Left renal pelvis (tissue), 4 donors: ENCODE measurements at places on chromosomes 13 and 19.

- DNase-seq: no peak
Measured at GRCh38 chr13:44971656-44972595, 17.3 kb downstream of the NUFIP1 start.

DNA sequence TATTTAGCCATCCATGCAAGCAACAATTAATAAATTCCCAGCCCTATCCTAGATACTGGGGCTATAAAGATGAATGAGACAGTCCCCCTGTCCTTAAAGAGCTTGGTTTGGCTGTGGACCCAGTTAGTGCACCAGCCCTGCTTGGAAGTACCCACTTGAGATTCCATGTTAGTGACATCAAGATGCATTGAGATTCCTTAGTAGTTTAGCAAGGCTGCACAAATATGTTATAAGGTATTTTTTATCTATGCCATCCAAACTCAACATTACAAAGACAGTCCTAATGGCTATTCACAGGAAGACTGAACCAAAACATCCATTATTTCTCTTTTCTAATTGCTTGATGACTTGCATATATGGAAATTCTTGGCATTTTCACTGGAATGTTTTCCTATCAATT lies 48.8 kb upstream of the RAP2A start:
- no peak for DNase-seq

- no peak for DNase-seq
Measured at GRCh38 chr13:40874138-40874779, 84.8 kb downstream of the SLC25A15 start.

GRCh38 chr13:36244073-36244472 lies 29.7 kb upstream of the SOHLH2 start:
- no peak for DNase-seq

GRCh38 chr13:79191501-79191900 lies 214.6 kb downstream of the RBM26 start:
- no peak for DNase-seq
